ENCODE measurements at places on chromosomes 3 and 15.

DNA sequence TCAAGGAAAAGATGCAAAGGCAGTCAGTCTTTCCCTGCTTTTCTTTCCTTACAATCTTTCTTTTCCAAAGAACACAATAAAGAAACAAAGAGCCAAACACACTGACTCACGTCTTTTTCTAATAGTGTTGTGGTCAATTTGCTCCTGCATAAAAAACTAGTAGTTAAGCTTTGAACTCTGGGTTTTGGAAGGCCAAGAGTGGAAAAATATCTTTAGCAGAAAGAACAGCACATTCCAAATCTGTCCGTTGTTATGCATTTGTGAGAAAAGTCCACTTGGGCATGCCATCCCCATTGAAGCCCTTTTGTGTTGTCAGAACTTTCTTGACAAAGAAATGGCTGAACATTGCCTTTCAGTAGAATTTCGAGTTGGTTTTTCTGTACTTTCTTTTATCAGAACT, 18.2 kb downstream of the COL8A1 start:
- DNase-seq = no peak

GRCh38 chr3:123281406-123281805, 79.7 kb downstream of the SEC22A start:
- no peak for DNase-seq

DNA sequence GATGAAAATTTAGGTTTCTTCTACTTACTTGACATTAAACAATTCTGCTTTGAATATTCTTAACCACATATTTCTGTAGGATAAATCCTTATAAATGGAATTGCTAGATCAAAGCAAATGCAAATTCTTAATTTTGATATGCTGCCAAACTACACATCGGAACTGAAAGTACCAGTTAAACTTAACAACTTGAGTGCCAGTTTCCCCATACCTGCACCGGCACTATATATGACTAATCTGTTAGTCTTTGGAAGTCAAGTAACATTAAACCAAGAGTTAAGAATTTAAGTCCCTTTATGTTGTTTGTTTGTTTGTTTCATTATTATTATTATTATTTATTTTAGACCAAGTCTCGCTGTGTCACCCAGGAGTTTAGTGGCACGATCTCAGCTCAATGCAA, 103.9 kb upstream of the AKAP13 start:
- DNase-seq = no peak

DNA sequence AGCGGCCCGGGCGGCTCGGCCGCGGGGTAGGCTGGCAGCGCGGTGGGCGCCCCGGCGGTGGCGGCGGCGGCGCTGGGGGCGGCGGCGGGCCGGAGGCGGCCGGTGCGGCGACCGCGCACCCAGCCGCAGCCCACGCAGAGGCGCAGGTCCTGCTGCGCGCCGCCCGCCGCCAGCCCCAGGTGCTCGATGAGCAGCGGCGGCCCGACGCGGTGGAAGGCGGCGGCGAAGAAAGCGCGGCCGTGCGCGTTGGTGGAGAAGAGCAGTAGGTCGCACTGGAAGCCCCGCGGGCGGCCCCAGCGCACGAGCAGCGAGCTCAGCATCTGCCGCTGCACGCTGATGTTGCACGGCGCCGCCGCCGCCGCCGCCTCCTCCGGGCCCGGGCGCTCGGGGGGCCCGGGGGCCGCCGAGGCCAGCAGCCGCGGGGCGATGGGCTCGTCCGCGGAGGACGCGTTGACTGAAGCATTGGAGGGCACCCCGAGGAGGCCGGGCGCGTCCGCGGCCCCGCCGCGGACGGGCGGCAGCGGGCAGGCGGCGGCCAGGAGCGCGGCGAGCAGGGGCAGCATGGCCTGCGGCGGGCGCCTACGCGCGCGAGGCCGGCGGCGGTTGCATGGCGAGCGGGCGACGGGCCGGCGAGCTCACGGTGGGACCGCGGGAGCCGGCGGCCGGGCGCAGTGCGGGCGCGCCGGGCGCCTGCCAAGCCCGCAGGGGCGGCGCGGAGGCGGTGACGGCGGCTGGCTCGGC, 452 bp downstream of the TMEM158 start:
- DNase-seq = no peak

GRCh38 chr3:37712918-37713817, 148.5 kb upstream of the CTDSPL start:
- peak; percentile 77 for DNase-seq

All from ascending aorta (tissue), 2 donors.